Suprapubic skin (tissue), 4 donors: ENCODE measurements at places on chromosomes 7 and 10. TPM values are rescaled to one million over a fixed set of nuclear protein-coding genes. Genes with fewer than 3 reads are reported as not detected.

DNA sequence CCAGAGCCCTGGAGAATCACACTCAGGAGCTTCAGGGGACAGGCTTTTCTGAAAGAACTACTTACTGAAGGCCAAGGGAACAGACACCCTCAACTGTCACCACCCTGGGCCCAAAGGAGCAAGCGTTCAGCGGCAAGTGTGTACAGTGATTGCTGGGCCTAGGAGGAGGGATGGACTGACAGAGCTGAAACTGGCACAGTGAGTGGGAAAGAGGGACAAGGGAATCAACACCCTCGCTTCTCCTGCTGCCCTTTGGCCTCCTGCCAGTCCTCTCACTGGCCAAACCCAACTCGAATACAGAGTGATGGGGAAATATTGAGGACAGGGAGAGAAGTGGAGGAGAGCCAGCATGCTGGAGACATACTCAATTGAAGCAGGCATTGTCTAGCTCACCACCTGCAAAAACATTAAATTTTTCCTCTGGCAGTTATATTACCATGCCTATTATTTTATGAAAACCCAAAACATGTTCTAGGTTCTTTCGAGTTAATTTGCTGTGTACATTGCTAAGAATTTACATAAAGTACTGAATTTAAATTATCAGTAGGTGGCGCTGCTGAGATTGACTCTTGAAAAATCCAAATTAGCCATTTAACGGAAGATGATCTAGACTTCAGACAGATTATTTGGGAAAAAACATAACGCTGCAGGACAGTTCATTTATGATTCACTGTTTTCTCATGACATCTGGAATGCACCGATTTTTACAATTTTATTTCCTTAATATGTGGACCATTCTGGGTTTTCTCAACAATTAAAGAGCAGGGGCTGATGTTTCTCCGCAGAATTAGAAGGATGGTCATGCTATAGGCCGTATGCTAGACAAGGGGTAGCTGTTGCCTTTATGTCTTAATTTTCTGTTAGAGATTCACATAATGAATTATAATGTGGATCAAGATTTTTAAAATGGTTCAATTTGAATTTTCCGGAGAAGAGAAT lies 14.7 kb upstream of the TMEM236 start:
- no peak for DNase-seq

- no peak for DNase-seq
Measured at GRCh38 chr7:85290269-85290668, 103.4 kb upstream of the SEMA3D start.

GRCh38 chr7:100393233-100393905 lies 20.1 kb downstream of the PILRA start:
- DNase-seq = no peak

DNA sequence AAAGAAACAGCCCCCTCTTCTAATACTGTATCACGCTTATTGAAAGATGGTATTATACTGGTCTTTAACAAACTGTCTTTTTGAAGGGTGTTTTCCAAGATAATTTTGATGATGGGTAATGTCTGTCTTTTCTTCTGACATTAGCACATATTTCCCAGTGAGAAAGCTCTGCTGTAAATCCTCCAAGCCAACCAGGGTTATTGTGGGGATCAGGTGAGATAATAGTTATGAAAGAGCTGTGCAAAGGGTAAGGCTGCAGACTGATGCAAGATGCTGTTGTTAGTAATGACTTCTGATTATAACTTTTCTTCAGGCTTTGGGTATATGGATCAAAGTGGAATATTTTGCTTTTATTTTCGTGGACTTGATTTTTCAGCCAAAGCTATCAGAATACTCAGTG lies 581.7 kb downstream of the REEP3 start:
- DNase-seq = no peak

GRCh38 chr7:77352665-77353406 lies 63.3 kb downstream of the GSAP start:
- no peak for DNase-seq

DNA sequence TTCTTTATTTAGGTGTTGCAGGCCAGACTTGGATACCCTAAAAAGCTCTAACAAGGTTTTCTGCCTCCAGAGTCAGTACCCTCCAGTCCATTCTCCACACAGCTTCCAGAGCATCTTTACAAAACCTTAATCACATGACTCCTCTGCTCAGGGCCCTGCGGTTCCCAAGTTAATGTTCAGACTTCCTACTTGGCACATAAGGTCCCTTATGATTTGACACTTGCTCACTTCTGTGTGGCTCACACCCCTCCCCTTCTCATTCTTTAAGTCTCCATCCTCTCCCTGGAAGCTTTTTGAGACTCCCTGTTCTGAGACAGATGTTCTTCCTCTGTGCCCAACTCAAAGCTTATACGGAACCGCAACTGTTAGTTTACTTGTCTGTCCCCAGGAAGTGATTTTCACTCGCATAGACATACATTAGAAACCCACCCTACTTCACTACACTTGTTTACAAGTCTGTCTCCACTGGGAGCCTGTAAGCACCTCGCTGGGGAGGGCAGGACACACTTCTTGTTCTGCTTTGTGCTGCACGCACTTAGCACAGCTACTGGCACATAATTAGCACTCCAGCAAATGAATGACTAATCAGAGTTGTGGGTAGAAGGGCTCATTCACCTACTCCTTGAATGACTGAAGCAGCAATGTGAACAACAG lies 154.3 kb upstream of the LAMB4 start:
- DNase-seq = no peak

GRCh38 chr10:101818119-101818871 lies at the start of gene OGA:
Gene OGA, minus strand, starts transcription at chr10:101818444. Its CDS starts 422 bp downstream, at chr10:101818022.
- peak; percentile 99 for DNase-seq

- DNase-seq = no peak
Measured at GRCh38 chr10:52615756-52616394, 156.7 kb downstream of the MBL2 start.

GRCh38 chr7:123494193-123494796 lies 40.1 kb downstream of the IQUB start:
- DNase-seq = no peak

DNA sequence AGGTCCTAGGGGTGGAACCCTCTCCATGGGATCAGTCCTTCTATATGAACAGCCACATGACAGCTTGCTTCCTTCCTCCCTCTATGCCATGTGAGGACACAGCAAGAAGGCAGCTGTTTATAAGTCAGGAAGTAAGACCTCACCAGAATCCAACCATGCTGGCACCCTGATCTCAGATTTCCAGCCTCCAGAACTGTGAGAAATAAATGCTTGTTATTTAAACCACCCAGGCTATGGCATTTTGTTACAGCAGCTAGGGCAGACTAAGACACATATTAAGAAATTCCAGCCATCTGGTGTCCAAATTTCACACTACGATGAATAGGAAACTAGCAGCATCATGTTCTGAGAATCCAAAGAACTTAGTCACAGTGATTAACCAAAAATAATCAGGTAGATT lies 140.1 kb downstream of the ZFAND4 start:
- DNase-seq = no peak

- DNase-seq = peak; percentile 44
Measured at GRCh38 chr10:11396311-11396955, 215.0 kb downstream of the USP6NL start.

- DNase-seq = no peak
Measured at GRCh38 chr10:97061423-97061822, 124.3 kb downstream of the SLIT1 start.

GRCh38 chr7:158672975-158673374 lies 31.6 kb downstream of the NCAPG2 start:
- no peak for DNase-seq

- DNase-seq = no peak
Measured at GRCh38 chr10:81096558-81096957, 558.9 kb downstream of the SH2D4B start.

- DNase-seq = no peak
Measured at GRCh38 chr10:13930120-13930519, 343.4 kb downstream of the PRPF18 start.

GRCh38 chr10:69232736-69233480 lies 12.8 kb downstream of the HKDC1 start:
- no peak for DNase-seq

DNA sequence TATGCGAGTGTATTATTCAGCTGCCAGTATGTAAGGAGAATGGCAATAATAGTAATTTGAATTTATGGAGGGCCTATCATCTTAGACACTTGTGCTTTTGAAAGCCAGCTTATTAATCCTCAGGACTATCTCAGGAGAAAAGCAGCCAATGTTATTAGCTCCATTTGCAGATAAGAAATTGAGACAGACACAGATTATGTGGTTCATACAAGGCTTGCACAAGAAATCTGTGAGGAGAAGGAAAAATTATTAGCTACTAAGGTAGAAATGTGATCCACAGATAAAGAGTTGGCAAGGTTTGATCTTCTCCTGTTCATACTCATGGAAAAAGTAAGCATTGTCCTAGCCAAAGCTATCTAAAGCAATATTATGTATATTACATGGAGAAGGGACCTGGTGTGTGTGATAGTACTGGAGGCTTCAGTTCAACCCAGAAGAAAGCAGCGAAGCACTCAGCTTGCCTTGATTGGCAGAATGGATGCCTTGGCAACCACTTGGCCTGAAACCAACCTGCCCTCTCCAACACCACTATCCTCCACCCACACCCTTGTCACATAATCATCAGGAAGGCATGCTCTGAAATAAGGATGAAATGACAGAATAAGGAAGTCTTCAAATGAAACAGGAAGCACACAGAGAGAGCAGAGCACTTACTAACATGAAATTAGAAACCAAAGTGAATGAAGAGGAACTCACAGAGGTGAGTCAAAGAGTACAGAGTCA lies 18.0 kb downstream of the MACC1 start:
- DNase-seq = no peak

DNA sequence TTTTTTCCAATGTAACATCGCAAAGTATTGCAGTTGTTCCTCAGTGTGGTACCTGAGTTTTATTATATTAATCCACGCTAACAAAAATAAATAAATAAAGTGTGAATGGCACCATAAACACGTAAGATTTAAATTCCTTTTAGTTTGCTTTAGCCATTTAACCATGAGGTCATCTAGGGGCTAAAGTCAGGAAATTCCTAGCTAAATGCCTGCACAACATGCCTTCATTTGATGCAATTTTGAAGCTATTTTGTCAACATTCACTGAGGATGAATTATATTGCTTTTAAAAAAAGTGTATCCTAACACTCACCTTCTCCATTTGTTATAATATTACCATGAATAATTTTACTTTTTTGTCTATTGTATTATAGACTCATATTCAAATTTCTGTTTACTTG lies 714.4 kb downstream of the GATA3 start:
- no peak for DNase-seq

DNA sequence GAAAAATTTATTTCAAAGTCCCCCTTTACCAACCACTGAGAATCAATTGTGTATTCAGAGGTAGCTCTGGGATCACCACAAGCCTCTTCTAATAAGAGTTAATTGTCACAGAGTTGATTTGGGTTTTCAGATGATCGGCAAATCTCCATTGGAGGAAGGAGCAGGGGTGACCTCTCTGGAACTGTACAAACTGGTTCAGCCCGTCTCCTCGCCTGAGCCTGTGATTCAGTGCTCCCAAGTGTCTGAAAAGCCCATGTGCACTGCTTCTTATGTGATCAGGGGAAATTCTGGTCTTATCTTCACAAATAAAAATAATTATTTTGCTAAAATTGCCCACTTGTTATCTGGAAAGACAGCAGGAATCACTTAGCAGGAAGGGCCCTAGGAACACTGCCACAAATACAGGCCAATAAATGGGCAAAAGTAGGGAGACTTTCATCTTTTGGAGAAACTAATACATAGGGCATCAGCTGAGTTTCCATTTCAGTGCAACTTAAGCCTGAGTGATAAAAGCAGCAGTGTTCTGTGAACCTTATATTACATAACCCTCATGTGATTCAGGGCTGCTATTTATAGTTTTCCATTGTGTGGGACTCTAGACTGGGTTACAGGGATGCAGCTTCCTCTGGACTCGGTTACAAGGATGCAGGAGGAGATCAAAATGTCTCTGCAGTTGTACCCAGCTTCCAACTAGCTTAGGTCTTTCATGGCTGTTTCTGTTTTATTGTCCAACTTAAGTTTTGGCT lies 32.3 kb downstream of the CDK1 start:
- DNase-seq = no peak

GRCh38 chr10:58746474-58747185 lies 234.0 kb downstream of the BICC1 start:
- DNase-seq = no peak

The EIF5AL1 gene
- total RNA-seq = not detected

The CH25H gene
- total RNA-seq = 4.2 TPM

The NPY4R2 gene
- total RNA-seq = 1.7 TPM

The CCDC6 gene
- total RNA-seq = 83.3 TPM

The CDNF gene
- 5.3 TPM for total RNA-seq

The EDRF1 gene
- total RNA-seq = 10.9 TPM

The RASA4B gene
- 29.8 TPM for total RNA-seq

The NUTM2A gene
- total RNA-seq = 2.3 TPM

The PLXNA4 gene
- 10.7 TPM for total RNA-seq

The NAT16 gene
- not detected for total RNA-seq

The GBX1 gene
- total RNA-seq = not detected

The FKBP14 gene
- total RNA-seq = 4.7 TPM

The CCDC146 gene
- 13.7 TPM for total RNA-seq
